ENCODE measurements at places on chromosomes 5 and 9. TPM values are rescaled to one million over a fixed set of nuclear protein-coding genes. Genes with fewer than 3 reads are reported as not detected.

Gene SLC25A2
- total RNA-seq: 0.21 TPM

Gene ITGA2
- total RNA-seq: 2.0 TPM

Gene GLIPR2
- total RNA-seq: 6.6 TPM

Gene FOXD4L4
- total RNA-seq: not detected

Gene PCDHA7
- total RNA-seq: not detected

Gene SPINK6
- not detected for total RNA-seq

Gene TOMM5
- total RNA-seq: 219 TPM

Gene HMCN2
- not detected for total RNA-seq

Gene GABRA1
- total RNA-seq: not detected

Gene WNT8A
- total RNA-seq: not detected

Gene LCN6
- total RNA-seq: not detected

Gene FOXI1
- not detected for total RNA-seq

Gene REXO4
- 47.7 TPM for total RNA-seq

Gene PCDHGA5
- total RNA-seq: 0.06 TPM

Gene AGXT2
- not detected for total RNA-seq

Gene PLAC8L1
- total RNA-seq: 0.36 TPM

Measured in activated naive CD8-positive, alpha-beta T cell treated with anti-CD3 and anti-CD28 coated beads for 36 hours (primary cell).